ENCODE measurements at places on chromosomes 4 and X.

- peaks cover 8% of the 10 kb centered on the region for H3K4me1 ChIP-seq
- no peaks in the 10 kb centered on the region for H3K27me3 ChIP-seq
- no peak overlapping the region for H3K4me3 ChIP-seq
- peak overlapping the region; percentile 51 for H3K27ac ChIP-seq
- no peak for DNase-seq
Measured at GRCh38 chrX:72029483-72030411, 102.0 kb downstream of the RTL5 start.

DNA sequence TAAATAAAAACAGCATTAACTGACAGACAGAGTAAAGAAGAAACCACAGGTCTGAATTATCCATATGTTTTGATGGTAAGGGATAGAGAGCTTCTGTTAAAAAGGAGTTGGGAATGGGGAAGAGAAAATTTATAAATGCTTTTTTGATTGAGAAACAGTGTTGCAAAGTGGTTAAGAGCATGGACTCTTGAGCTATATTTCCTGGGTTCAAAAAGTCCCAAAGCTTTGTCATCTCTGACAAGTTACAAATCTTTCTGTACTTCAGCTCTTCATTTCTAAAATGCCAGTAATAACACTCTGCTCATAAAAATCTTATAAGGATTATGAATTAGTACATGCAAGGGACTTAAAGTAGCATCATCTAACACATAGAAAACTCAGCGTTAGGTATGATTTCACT is 62.2 kb downstream of the N4BP2 start:
- H3K4me1 ChIP-seq = no peaks in the 10 kb centered on the region
- H3K27me3 ChIP-seq = no peaks in the 10 kb centered on the region
- H3K27ac ChIP-seq = no peak overlapping the region

GRCh38 chrX:48945517-48946348 is 11.7 kb downstream of the OTUD5 start:
- H3K27ac ChIP-seq = no peak overlapping the region
- peaks cover 4% of the 10 kb centered on the region for H3K36me3 ChIP-seq
- no peaks in the 10 kb centered on the region for H3K4me1 ChIP-seq
- no peaks in the 10 kb centered on the region for H3K27me3 ChIP-seq

GRCh38 chr4:1201851-1202525 is 29.6 kb upstream of the SPON2 start:
- no peaks in the 10 kb centered on the region for H3K36me3 ChIP-seq
- no peak for DNase-seq
- H3K27me3 ChIP-seq = no peaks in the 10 kb centered on the region

- no peak for DNase-seq
- H3K27me3 ChIP-seq = no peaks in the 10 kb centered on the region
- peaks cover 7% of the 10 kb centered on the region for H3K36me3 ChIP-seq
- no peak overlapping the region for H3K4me3 ChIP-seq
- H3K27ac ChIP-seq = no peak overlapping the region
- H3K4me1 ChIP-seq = peaks cover 5% of the 10 kb centered on the region
Measured at GRCh38 chr4:78372355-78372988, 179.1 kb upstream of the ANXA3 start.

- no peak for DNase-seq
Measured at GRCh38 chr4:74437866-74438265, 7.1 kb upstream of the AREG start.

- DNase-seq = no peak
- H3K4me3 ChIP-seq = no peak overlapping the region
- no peaks in the 10 kb centered on the region for H3K4me1 ChIP-seq
- no peak overlapping the region for H3K27ac ChIP-seq
Measured at GRCh38 chrX:124328765-124329164, 3.7 kb upstream of the TEX13D start.

DNA sequence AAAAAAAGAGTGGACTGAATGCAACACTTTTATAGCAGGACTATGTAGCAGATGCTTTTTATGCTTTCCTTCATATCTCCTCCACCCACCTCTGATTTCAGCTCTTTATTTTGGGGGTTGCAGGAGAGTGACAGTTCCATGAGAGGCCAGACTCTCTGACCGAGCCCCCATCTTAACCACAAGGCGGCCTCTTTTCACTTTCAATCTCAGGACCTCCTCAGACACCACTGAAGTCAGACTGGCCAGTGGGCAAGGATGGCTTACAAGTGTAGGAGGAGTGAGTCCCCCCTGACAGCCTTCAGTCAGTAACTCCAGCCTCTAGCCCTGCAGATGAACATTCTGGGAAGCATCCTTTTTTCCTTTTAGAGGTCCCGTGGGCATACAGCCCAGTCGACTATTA is 140.8 kb downstream of the FRAS1 start:
- peaks cover 4% of the 10 kb centered on the region for H3K4me1 ChIP-seq
- no peaks in the 10 kb centered on the region for H3K27me3 ChIP-seq
- no peak overlapping the region for H3K27ac ChIP-seq

GRCh38 chrX:15142084-15142715 is 127.7 kb downstream of the ASB9 start:
- DNase-seq = no peak
- H3K27ac ChIP-seq = no peak overlapping the region
- H3K36me3 ChIP-seq = no peaks in the 10 kb centered on the region
- H3K4me1 ChIP-seq = no peaks in the 10 kb centered on the region
- no peaks in the 10 kb centered on the region for H3K27me3 ChIP-seq

- no peak overlapping the region for H3K4me3 ChIP-seq
- DNase-seq = no peak
- H3K4me1 ChIP-seq = peaks cover 11% of the 10 kb centered on the region
- H3K27ac ChIP-seq = no peak overlapping the region
- H3K27me3 ChIP-seq = no peaks in the 10 kb centered on the region
Measured at GRCh38 chr4:145883101-145883694, 55.4 kb downstream of the ZNF827 start.

GRCh38 chr4:53775381-53775780 is 184.1 kb upstream of the LNX1 start:
- H3K36me3 ChIP-seq = no peaks in the 10 kb centered on the region
- no peak overlapping the region for H3K27ac ChIP-seq
- no peak for DNase-seq
- no peaks in the 10 kb centered on the region for H3K4me1 ChIP-seq
- H3K27me3 ChIP-seq = no peaks in the 10 kb centered on the region

- no peak overlapping the region for H3K4me3 ChIP-seq
- no peak for DNase-seq
- no peak overlapping the region for H3K27ac ChIP-seq
- H3K27me3 ChIP-seq = no peaks in the 10 kb centered on the region
Measured at GRCh38 chr4:140135529-140136088, 18.4 kb downstream of the MAML3 start.

DNA sequence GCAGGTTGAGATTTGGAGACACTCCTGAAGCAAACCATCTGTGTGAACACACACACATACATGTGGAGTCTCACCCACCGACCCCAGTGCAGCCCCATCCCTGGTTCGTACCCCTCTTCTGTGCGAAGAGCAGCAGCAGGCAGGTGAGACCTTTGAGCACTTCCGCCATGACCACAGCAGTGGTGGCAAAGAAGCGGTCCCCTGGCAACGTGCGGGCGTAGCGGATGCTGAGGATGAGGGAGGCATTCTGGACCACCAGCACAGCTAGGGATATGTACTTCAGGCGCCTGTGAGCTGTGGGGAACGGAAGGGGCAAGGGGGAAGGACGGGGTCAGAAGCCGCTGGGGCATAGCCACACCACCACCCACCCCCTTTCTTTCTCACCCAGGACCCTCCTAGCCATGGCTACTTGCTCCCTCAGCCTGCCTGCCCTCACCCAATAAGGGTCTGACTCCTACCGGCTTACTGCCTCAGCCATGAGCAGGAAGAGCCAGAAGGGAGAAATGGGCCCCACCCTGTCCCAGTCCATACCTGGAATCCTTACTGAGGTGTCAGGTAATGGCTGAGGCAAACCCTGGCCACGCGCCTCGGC is 1.6 kb downstream of the SLC35A2 start:
- H3K4me1 ChIP-seq = no peaks in the 10 kb centered on the region
- DNase-seq = no peak
- H3K36me3 ChIP-seq = no peaks in the 10 kb centered on the region
- no peak overlapping the region for H3K27ac ChIP-seq

GRCh38 chrX:78831523-78831922 is 84.0 kb downstream of the LPAR4 start:
- H3K4me1 ChIP-seq = no peaks in the 10 kb centered on the region
- no peaks in the 10 kb centered on the region for H3K27me3 ChIP-seq

DNA sequence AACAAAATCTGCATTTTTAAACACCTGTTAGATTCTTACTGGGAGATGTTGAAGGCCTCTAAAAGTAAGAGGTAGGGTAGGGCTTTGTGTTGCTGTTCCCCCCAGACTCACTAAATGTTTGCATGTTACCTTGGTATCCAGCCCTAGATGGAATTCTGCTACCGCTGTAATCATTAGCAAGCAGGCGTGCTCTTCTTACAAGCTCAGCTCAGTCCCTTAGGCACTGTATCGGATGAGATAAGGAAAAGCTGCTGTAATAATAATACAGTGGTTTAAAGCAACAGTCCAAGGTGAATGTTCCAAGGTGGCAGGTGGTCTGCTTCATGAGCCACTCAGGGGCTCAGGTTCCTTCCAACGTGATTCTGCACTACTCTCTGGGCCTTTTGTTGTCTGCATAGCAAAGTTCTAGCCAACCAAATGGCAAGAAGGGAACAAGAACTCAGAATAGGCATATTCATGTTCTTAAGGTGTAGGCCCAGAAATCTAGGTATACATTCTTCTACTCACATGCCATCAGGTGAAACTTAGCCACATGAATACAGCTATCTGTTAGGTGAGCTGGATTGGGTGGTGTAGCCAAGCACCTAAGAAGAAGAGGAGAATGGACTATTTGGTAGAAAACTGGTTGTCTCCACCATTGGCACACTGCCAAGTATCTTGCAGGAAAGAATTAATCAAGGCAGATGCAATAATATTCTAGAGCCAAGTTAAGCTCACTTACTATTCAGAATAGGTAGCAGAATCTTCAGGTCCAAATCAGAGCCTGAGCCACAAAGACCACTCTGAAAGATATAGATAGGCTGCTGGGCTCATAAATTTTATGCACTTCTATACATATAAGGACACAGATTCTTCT is 46.0 kb downstream of the COQ2 start:
- no peaks in the 10 kb centered on the region for H3K36me3 ChIP-seq
- no peak overlapping the region for H3K27ac ChIP-seq
- H3K4me1 ChIP-seq = no peaks in the 10 kb centered on the region
- no peaks in the 10 kb centered on the region for H3K27me3 ChIP-seq

- no peak for DNase-seq
- H3K27me3 ChIP-seq = no peaks in the 10 kb centered on the region
- H3K4me3 ChIP-seq = no peak overlapping the region
- no peak overlapping the region for H3K27ac ChIP-seq
- no peaks in the 10 kb centered on the region for H3K36me3 ChIP-seq
Measured at GRCh38 chr4:186134257-186134656, 29.8 kb downstream of the FAM149A start.

DNA sequence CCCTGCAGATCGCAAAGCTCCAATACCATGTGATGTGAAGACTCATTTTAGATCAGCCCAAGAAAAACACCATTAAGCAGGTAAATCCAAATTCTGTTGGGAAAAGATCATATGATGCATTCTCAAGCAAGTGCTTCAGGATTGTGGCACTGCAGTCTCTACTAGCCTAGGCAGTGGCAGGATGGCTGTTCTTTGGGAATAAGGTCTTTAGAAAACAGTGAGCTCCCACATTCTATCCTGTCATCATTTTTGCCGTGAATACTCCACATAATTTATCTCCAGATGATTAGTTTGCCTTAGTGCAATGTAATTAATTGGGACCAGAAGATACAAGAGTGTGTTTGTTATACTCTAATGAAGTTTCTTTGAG is 18.9 kb downstream of the SORBS2 start:
- no peak for DNase-seq
- no peaks in the 10 kb centered on the region for H3K27me3 ChIP-seq
- peaks cover 13% of the 10 kb centered on the region for H3K36me3 ChIP-seq
- peaks cover 13% of the 10 kb centered on the region for H3K4me1 ChIP-seq
